GM04503 (cell line): ENCODE measurements at places on chromosomes 7 and 10.

- DNase-seq = no peak
Observed at GRCh38 chr7:84422790-84423189, 228.2 kb upstream of the SEMA3A start.

DNA sequence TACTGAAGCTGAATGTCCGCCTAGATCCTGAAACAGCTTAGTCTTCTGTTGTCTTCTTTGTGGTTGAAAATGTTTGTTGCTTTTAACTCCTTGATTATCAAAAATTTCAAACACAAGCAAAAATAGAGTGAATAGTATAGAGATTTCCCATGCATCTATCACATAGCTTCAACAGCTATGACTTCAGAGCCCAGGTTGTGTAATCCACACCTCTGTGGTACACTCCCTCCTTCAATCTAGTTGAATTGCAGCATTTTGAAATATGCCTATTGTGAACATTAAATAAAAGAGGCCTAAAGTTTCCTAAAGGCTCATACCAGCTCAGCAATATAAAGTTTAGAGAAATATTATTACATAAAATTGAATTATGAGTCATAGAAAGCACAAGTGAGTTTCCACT is 204.7 kb upstream of the HDAC9 start:
- no peak for DNase-seq

GRCh38 chr10:118568327-118568848 is 27.1 kb downstream of the PRLHR start:
- DNase-seq = no peak

- no peak for DNase-seq
Observed at GRCh38 chr7:93475811-93476210, 98.7 kb downstream of the CALCR start.

GRCh38 chr10:38072552-38072951 is 21.6 kb upstream of the ZNF37A start:
- no peak for DNase-seq

- no peak for DNase-seq
Observed at GRCh38 chr10:71494980-71495381, 98.3 kb downstream of the CDH23 start.

GRCh38 chr10:30583778-30584415 is 45.7 kb downstream of the LYZL2 start:
- DNase-seq = no peak

GRCh38 chr10:70253878-70254765 is 20.9 kb upstream of the PPA1 start:
- DNase-seq = no peak
